Kasumi-1 (cell line): ENCODE measurements at places on chromosomes 7 and 10.

DNA sequence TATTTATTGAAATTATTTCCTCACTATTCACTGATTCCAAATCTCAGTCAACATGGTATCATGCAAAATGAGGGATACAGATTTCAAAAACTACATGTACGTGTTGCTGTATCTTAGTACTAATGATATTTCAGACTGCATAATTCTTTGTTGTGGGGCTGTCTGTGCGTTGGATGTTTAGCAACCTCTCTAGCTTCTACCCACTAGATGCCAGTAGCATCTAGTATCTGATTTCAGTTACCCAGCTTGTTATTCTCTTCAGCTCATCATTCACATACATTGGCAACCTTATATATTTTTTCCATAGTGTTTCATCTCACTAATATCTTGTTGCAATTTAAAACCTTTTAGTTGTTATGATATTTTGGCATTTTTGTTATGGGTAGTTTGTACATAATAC, 22.5 kb upstream of the WASL start:
- DNase-seq: no peak

- no peak for DNase-seq
Observed at GRCh38 chr10:3723766-3724165, 61.2 kb downstream of the KLF6 start.

DNA sequence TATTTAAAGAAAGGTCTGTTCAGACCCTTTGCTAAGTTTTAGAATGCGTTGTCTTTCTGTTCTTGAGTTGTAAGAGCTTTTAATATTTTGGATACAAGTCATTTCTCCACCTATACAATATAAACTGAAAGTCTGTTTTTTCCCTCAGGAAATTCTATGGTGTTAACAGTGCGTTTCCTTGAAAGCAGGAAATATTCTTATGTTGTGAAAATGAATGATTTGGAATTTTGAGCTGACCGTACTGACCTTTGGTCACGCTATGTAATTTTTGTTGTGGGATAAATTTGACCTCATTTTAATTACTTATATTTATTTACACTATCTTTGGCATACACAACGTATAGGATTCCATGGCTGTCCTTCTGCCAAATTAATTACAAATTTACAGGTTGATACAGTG, 43.5 kb downstream of the PUS7 start:
- no peak for DNase-seq

DNA sequence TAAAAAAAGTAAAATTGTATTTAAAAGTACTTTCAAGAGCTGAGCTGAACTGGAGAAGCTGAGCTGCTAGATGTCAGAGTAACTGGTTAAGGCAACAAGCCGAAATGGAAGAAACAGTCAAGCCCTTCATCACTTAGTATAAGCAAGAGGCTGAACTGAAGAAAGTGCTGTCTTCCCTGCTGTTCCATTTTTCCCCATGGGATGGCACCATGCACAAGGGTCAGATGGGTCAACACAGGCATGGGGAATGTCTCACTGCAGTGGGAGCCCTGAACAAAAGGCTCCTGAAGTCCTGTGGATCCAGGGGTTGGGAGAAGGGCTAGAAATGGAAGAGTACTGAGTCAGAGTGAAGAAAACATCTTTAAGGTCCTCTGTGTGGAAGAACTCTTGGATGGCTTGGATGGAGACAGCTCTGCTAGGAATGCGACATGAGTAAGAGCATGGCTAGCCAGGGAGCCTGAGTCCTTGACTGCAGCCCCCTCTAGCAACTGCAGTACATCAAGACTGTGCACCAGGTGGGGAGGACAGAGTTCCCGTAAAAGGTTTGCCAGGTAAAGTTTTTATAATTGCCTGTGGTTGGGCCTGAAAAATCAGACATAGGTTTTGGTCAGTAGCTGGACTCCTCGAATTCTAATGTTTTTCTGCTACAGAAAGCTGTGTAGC, 348.3 kb downstream of the GPR158 start:
- DNase-seq: no peak

DNA sequence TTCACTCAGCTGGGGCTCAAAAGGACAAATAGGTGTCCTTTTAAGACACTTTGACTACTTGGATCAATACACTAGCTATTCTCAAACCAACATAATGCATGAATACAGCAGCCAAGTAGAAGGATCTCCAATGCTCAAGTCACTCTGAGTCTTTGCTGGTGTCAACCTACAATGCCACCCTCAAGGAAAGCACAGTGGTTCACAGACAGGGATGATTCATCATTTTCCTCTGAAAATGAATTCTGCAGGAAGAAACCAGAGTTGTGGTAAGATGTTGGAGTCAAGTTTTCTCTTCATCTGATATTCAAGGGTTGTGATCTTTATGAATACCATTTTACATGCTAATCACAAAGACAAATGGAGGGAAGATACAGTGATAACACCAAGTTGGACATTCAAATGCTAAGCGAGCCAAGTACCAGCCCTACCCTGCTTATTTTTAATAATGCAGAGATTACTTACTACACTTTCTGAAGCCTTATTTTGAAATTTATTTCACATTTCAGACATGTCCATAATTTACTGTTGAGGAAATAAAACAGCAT, 143.1 kb upstream of the FGFR2 start:
- DNase-seq: no peak

- DNase-seq: peak; percentile 32
Observed at GRCh38 chr7:29684787-29685650, 121.3 kb upstream of the WIPF3 start.

GRCh38 chr7:142482891-142483658, 225.2 kb upstream of the PRSS58 start:
- DNase-seq: peak; percentile 73

GRCh38 chr10:121695731-121696464, 97.7 kb upstream of the FGFR2 start:
- no peak for DNase-seq

DNA sequence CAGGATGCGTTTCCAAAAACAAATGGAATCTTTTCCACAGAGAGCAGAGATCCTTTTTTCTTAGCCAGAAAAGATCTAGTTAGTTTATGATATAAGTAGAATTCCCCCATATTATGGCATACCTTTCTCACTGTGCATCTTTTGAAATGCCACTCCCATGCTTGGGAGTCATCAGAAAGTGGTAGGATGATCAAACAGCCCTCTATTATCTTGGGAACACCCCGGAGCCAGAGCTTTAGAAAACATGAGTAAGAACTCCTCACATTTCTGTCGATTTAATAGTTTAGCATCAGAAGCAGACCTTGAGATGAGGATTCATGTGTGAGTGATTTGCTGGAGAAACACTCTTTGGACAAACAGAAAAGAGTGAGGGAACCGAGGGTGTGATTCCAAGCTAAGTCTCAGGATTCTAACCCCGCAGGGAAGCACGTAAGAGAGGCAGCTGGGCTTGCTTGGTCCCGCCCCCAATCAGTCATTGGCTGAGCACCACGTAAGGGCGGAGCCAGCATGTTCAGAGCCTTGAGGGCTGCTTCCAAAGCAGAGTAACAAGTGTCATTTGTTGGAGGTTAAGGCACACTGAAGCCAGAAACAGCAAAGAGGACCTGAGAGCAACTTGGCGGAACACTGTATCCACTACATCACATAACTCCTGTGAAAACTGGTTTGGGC, 43.7 kb upstream of the NXPH1 start:
- no peak for DNase-seq

- DNase-seq: peak; percentile 67
Observed at GRCh38 chr7:51430480-51431086, 114.0 kb upstream of the COBL start.

DNA sequence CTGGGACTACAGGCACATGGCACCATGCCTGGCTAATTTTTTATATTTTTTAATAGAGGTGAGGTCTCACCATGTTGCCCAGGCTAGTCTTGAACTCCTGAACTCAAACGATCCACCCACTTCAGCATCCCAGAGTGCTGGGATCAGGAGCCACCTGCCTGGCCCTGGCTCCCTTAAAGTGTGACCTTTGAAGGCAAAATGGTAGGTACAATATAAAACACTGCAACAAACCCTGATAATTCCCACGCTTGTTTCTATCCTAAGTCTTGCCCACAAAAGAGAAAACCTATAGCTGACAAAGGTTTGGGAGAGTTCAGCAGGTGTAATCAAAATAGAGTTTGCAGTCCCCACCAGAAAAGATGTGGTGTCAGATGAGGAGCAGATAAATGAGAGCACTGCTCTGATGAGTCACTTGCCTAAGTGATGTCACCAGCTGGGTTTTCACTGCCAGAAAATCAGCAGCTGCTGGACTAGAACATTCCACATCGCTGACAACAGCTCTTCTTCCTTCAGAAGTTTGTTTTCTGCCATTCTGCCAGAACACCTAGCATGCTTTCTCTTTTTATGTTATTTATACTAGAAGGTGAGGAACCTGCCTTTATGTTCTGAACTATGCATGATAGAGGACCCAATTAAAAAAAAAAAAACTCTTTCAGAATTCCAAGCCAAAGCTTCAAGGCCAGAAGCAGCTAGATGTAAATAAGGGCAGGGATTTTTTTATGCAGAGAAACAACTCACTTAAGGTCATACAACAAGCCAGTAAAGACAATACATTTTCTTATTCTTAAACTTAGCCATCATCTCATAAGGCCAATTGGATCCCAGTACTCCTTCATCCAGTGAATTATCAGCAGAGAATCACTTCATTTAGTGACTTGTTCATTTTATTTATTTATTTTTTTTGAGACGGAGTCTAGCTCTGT, 18.0 kb downstream of the PURB start:
- no peak for DNase-seq

DNA sequence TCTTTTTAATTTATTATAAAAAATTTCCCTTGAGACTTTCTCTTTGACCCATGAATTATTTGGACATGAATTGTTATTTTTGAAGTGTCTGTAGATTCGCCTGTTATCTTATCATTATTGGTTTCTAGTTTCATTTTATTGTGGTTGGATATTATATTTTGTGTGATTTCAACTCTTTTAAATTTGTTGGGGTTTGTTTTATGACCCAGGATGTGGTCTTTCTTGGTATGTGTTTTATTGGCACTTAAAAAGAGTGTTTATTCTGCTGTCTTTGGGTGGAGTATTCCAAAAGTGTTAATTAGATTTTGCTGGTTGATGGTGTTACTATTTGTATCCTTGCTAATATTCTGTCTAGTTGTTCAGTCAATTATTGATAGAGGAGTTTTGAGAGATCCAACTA, 50.5 kb upstream of the GPR141 start:
- DNase-seq: no peak

DNA sequence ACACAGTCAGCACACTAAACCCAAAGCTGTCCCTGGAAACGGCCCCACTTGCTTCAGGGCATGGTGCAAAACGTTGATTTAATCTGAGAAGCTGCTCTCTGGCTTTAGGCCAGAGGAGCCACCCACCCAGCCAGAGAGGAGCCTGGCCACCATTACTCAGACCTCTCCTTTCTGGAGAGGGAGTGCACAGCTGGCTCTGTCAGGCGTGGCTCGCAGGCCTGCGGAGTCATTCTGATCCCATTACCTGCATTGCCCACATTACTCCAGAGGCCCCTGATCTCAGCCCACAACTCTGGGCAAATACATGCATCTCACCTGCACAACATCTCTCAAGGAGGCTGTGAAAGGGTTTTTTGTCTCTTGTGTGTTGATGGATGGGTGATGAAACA, 370.0 kb upstream of the IGFBP3 start:
- no peak for DNase-seq

DNA sequence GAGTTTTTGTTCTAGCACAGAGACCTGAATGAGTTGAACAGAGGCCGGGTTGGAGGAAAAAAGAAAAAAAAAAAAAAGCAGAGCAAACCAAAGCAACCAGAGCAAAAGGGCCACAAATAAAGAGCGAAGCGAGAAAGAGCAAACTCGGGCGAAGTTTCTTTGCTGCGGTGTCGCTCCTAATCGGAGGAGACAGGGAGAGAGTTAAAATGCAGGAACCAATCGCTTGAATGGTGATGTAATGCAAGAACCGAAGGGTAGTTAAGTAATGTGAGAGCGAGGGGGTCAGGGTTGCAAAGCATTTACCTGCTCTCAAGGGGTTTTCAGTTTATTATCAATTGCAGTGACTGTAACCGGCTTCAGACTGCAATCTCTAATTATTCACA, 271.7 kb downstream of the TRIL start:
- DNase-seq: no peak

GRCh38 chr7:1787681-1788235, 117.7 kb downstream of the ELFN1 start:
- DNase-seq: no peak

DNA sequence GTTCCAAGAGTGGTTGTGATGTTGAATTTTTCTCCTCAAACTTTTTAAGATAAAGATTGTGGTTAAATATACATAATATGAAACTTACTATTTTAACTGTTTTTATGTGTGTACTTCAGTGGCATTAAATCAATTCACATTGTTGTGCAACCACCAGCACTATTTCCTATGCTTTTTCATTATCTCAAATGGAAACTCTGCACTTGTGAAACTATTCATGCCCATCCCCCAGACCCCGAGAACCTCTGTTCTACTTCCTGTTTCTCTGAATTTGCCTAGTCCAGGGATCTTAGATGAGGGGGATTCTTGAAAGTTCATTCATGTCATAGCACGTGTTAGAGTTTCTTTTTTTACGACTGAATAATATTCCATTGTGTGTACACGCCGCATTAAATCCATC, 67.0 kb downstream of the WDR37 start:
- DNase-seq: peak; percentile 58

GRCh38 chr7:148264933-148265557, 325.5 kb upstream of the C7orf33 start:
- peak; percentile 71 for DNase-seq

DNA sequence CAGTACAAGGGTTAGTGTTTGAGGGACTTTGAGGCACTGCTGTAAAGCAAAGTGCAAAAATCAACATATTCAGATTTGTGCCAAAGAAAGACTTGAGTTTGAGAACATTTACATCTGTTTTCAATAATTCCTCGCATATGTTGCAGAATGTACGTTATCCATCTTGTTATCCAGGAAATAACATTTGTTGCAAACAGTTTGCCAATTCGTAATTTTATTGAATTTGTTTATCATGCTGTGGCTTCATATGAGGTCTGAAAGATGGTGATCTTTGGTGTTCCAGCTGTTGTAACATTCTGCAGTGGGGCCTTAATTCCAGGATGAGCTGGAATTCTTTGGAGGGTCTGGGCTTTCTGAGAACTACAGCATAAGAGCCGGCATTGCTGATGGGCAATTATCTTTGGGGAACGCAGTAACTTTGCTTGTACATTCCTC, 396.2 kb downstream of the LRMDA start:
- no peak for DNase-seq

- no peak for DNase-seq
Observed at GRCh38 chr7:151104411-151105235, 18.3 kb downstream of the AGAP3 start.

DNA sequence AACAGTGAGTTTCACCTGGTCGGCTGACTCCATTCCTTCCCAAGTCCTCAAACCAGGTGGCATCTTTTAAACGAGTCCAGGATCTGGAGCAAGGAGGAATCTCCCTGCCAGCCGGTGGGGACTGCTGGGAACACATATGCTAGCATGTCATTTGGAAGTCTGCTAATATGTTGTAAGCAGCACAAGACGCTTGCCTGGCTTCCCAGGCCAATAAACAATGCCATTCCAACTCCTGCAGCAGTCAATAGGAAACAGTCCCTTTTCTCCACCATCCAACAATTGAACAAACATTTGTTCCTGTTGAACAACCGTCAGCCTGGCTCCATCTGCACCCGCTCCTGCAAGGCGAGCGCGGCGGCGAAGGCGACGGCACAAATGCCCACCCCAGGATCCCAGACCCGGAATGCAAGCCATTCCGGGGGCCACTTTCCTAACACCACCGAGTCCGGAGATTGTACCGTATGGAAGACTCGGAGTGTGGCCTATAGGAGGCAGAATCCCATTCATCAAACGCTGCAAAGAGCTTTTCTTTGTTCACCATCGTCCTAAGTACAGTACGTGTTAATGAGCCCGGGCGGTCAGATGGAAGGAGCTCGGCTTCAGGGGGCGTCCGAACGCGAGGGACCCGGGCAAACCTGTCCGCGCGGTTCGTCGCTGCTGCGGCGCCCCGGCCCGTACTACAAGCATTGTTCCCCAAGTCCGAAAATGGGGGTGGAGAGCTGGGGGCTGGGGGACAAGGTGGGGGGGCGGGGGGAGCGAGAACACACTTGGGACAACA, 1.6 kb downstream of the FAM53B start:
- peak; percentile 60 for DNase-seq
